ENCODE measurements at places on chromosomes 4 and X.

DNA sequence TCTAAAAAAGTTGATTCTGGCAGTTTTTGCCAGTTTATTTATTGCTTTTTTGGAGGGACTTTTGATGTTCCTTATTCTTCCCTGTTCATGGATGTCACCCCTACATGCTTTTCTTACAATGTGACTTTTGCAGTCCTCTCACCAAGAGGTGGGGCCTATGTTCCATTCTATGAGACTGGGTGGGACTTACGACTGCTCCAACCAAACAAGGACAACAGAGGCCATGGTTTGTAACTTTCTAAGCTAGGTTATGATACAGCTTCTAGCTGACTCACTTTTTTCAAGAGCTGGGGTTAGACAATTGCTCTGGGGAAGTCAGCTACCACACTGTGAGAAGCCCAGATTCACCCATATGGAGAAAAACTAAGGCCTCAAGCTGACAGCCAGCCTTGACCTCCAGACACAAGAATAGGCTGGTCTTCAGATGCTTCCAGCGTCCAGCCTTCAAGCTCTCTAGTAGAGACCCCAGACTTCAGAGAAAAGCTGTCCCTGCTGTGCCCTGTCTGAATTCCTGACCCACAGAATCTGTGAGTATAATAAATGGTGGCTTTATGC lies 39.5 kb downstream of the ENOPH1 start:
- no peak for DNase-seq

- DNase-seq = no peak
Measured at GRCh38 chr4:113957956-113958355, 21.5 kb downstream of the ARSJ start.

- DNase-seq = no peak
Measured at GRCh38 chr4:177789610-177790009, 347.4 kb upstream of the AGA start.

GRCh38 chr4:38664706-38665401 lies 855 bp downstream of the KLF3 start:
- DNase-seq = no peak

DNA sequence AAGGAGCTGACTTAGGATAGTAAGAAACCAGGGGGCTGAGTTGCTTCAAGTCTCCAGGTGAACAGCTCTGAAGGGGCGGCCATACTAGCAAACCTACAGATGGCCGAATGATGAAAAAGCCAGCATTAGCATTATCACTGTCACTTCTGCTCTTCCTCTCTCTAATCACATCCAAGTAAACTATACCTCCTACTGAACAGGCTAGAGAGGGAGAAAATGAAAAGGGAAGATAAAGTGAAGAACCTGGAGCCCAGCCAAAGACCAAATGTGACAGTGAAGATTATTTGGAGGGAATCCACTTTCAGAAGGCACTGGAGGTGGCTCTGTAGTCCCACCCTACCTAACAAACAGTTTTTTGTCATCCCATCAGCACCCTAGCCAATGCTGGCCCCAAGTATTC lies 50.4 kb upstream of the PRPS1 start:
- DNase-seq = no peak

GRCh38 chr4:169823685-169824084 lies 65.9 kb upstream of the HPF1 start:
- DNase-seq = no peak

- DNase-seq = no peak
Measured at GRCh38 chr4:3497523-3498389, 34.5 kb downstream of the LRPAP1 start.

DNA sequence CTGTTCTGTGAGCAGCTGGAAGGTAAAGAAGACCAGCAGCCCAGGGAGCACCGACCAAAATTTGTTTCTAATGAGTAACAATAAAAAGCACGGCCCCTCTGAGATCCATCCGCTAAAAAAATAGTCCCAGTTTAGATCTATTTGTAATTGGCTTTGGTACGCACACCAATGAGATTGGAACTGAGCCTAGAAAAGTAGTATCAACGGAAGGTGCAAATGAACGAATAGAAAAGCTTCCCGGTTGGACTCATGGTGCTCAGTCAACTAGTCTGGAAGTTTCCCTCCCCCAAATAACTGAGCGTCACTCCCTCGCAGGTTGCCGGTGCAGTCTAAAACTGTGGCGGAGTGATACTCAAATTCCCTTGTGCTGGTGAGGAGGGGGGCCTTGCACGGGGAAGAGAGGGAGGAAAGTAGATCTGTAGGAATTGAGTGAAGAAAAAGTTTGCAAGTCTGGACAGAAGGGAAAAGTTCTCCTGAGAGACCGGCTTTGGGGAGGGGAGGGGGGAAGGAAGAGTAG lies at the start of gene COL4A5:
Gene COL4A5 (plus strand): TSS at position 413 of the 517 bp plus-strand sequence. CDS start 288 bp downstream, outside the sequence.
- no peak for DNase-seq

- no peak for DNase-seq
Measured at GRCh38 chrX:151973060-151973661, 1.3 kb downstream of the GABRE start.

- DNase-seq = no peak
Measured at GRCh38 chr4:26150948-26151347, 169.9 kb upstream of the RBPJ start.

GRCh38 chrX:63784902-63785707 lies at the start of gene ARHGEF9:
TSS of gene ARHGEF9 (minus strand) at chrX:63785214. CDS start at chrX:63785145, 69 bp downstream.
- no peak for DNase-seq

- DNase-seq = no peak
Measured at GRCh38 chrX:11421805-11422524, 128.8 kb downstream of the AMELX start.

GRCh38 chr4:89284828-89285227 lies 22.8 kb downstream of the GPRIN3 start:
- DNase-seq = no peak

Data from cortex of kidney (tissue), 1 donor.